ENCODE measurements at places on chromosomes 6 and 20. TPM values are rescaled to one million over a fixed set of nuclear protein-coding genes. Genes with fewer than 3 reads are reported as not detected.
A peak's percentile ranks its signal among the peaks of the same experiment; 100 is the strongest.

The HLA-DPA1 gene
- not detected for total RNA-seq

The TEAD3 gene
- 8.4 TPM for total RNA-seq

The PSORS1C1 gene
- 0.48 TPM for total RNA-seq

The PLCB4 gene
- total RNA-seq: 0.47 TPM

The NR2E1 gene
- total RNA-seq: 0.13 TPM

DNA sequence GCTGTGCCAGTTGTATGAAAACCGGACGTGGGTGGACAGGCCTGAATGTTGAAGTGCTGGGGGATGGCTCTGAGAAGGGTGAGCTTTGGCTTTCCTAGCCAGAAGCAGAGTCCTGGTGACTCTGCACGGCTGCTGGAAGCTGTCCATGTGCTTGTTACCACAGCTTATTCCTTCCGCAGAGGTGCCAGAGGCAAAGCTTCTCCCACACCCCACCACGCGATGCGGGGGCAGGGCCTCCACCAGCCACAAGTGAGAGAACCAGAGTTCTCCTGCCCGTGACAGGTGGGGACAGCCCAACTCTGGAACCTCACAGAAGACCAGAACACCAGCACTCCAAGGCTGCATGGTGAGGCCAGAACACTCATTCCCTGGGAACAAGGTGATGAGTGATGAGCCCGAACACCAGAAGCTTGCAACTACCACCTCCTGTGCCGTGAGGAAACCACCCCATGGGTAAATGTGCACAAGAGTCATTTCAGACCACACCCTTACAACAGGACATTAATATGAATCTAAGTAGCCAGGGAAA lies 36.7 kb downstream of the JAG1 start:
- DNase-seq: no peak

DNA sequence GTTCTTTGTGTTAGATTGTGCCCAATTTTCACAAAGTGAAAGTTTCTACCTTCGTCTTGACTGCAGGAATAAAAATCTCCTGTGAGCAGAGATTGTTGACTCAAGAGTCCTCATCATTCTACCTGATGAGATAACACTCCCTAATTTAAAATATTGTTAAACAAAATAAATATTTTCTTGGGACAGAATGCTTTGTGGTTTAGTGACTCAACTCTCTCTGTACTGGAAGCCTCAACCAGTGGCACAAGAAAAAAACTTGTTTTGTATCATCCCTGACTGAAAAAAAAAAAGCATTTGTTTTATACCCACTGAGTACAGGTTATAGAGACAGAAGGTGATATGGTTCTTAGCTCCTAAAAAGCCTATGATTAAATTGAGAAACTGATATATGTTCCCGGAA lies 78.9 kb downstream of the CRYBG1 start:
- no peak for DNase-seq

DNA sequence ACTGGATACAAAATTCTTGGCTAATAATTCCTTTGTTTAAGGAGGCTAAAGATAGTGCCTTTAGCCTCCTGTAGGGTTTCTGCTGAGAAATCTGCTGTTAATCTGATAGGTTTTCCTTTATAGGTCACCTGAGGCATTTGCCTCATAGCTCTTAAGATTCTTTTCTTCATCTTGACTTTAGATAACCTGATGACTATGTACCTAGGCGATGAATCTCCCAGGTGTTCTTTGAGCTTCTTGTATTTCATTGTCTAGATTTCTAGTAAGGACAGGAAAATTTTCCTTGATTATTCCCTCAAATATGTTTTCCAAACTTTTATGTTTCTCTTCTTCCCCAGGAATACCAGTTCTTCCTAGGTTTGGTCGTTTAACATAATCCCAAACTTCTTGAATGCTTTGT lies 479.4 kb upstream of the MAN1A1 start:
- DNase-seq: no peak

DNA sequence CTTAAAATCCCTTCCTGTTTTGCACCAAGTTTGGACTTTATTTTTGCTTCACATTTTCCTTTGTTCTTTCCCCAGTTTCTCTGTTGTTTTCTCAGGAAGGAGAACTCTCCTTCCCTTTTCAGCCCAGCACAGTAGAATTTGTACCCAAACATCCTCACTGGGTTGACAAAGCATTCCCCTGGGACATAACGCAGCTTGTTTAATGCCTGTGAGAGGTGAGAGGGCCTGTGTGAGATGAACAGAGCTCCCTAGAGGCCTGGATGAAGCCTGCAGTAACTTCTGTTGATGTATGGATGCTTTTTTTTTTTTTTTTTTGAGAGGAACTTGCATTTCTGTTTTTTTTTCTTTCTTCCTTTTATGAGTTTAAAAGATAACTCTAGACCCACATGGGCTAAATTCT lies 104.9 kb upstream of the SLC22A23 start:
- no peak for DNase-seq

- DNase-seq: no peak
Observed at GRCh38 chr6:12815884-12816600, 99.5 kb downstream of the PHACTR1 start.

DNA sequence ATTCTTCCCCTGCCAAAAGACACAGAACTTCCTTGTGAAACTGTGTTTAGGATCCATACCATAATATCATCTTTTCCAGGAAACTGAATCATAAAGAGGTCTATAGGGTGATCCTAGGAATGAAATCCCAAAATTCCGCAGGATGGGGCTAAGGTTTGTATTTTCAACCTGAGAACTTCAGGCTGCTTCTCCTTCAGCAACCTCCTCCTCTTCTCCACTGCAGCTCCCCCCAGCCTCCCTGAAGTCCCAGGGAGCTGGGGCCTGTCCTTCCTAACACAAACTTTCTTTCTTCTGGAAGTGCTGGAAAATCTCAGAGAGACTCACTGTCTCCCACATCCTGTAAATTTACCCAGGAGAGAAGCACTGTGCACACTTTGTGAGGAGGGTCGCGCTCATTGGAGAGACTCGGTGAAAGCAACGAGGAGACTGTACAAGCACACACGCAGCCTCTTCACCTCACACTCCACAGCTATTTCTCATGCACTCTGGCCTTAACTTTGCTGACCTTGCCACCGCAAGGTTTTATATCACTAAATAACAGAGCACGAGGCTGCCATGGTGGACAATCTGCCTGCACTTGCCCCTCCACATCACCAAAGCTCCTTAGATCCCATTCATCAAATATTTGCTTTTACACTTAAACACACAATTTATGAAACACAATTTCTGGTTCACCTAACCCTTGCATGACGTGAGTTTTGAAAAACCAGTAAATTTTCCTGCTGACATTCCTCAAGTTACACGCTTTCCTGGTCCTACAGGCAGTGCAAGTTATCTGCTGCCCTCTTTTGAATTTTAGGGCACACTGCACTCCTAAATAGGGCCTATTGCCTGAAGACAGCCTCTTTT lies 14.3 kb downstream of the ID4 start:
- DNase-seq: peak; percentile 37

GRCh38 chr20:7031222-7031621 lies 263.7 kb downstream of the BMP2 start:
- peak; percentile 0 for DNase-seq

GRCh38 chr6:112683926-112684325 lies 336.8 kb downstream of the RFPL4B start:
- DNase-seq: no peak

- peak; percentile 10 for DNase-seq
Observed at GRCh38 chr6:107821591-107821990, 2.5 kb downstream of the SCML4 start.

Data from SJCRH30 (cell line).